Progenitor cell of endocrine pancreas (in vitro differentiated cells): ENCODE measurements at places on chromosomes 13 and 19.
A peak's percentile ranks its signal among the peaks of the same experiment; 100 is the strongest.

DNA sequence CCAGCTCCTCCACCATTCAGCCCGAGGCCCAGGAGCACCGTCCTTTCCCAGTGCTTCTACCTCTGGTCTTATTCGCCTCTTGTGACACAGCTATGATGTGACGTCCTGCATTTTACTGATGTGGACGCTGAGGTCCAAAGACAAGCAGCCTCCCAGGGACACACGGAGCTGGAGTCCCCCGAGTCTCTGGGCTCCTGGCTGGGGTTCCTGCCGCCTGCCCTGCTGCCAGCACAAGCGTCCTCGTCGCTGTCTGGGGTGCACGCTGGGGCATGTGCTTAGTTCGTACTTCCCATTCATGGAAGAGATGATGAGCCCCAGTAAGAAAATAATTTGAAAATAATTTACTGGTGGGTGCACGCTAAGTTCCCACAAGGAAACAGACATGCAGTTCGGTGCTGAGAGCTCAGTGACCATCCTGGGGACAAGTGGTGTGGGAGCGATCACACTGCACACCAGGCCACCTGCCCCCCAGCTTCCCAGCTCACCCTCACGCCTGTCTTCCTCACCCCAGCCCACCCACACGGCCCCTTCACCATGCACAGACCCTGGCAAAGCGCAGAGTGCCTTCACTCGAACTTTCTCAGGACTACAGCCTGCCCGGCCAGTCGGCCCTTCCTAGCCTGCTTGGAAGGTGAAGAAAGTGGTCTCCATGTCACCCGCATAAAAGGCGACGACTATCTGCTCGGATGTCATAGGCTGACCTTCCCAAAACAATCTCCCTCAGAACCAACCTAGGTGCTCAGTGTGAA is 14.2 kb upstream of the CFAP97D2 start:
- no peak for DNase-seq

- no peak for DNase-seq
These were observed 389.3 kb upstream of the PCDH9 start for GRCh38 chr13:67619351-67619994.

DNA sequence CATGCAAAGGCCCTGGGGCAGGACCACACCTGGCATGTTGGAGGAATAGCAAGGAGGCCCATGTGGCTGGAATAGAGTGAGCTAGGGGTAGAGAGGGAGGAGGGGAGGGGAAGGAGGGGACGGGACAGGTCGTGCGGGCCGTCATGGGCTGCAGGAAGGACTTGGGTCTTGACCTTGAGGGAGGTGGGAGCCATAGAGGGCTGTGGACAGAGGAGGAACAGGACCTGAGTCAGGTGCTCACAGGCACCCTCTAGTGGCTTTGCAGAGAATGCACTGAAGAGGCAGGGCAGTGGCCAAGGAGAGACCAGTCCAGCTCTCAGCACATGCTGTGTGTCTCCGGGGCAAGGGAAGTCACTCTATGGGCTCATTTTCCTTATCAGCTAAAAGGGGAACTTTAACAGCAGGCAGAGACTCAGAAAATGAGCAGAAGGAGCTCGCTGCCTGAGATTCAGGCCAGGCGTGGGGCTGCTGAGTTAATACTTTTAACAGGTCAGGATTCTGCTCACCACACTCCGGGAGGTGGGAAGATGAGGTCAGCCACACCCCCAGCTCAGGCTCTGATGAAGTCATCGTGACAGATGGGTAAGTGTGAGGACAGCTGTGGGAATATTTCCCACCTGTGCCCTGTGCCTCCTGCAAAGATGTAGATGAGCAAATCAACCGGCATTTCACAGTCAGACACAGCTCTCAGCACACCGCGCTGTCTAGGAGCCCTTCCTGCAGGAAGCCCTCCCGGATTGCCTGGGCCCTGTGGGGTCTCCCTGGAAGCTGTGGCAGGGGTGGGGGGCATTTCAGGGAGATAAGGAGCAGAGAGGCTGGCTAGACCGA is 6.0 kb upstream of the TNFAIP8L1 start:
- peak; percentile 47 for DNase-seq

DNA sequence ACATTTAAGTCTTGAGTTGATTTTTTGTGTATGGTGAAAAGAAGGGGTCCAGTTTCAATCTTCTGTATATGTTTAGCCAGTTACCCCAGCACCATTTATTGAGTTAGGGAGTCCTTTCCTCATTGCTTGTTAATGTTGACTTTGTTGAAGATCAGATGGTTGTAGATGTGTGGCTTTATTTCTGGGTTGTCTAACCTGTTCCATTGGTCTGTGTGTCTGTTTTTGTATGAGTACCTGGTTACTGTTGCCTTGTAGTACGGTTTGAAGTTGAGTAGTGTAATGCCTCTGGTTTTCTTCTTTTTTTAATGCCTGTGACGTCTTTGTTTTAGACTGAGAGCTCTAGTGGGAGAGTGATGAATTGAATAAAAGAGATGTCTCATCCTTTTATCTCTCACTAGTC is 83.2 kb downstream of the NBEA start:
- DNase-seq, result no peak

DNA sequence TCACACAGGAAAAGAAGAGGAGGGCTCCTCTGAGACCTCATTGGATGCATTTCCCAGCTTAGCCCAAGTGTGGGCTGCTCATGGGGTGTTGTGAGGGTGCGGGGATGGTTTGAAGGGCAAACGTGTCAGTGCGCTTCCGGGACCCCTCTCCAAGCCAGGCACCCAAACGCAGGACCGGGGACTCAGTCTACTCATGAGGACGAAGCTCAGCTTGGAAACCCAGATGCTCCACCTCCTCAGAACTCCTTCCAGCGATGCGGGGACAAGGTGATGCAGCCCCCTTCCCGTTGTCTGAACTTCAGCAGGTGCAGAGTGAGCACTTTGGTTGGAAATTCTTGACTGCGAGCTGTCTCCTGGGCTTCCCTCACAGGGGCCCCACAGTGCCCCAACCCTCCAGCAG is 33.1 kb upstream of the MTIF3 start:
- no peak for DNase-seq

- no peak for DNase-seq
These were observed 733.9 kb upstream of the SLITRK5 start for GRCh38 chr13:86937316-86937715.

GRCh38 chr19:49558591-49558990 is 21.8 kb downstream of the NOSIP start:
- DNase-seq, result no peak

DNA sequence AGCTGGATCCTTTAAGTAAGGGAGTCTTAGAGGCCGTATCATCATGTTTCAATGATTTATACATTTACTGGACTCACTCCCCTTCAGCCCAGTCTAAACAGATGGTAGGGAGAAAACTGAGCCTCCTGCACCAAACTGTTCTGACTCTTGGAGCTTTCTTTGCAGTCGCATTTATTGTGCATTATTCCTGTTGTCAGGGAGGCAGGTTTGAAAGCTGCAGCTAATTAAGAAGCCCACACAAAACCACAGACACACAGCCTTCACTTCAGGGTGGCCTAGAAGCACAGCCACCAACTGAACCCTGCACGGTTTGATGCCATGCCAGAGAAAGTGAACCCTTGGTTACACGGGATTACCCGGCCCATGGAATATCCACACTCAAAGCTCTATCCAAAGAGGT is 911.0 kb downstream of the UQCRFS1 start:
- no peak for DNase-seq

DNA sequence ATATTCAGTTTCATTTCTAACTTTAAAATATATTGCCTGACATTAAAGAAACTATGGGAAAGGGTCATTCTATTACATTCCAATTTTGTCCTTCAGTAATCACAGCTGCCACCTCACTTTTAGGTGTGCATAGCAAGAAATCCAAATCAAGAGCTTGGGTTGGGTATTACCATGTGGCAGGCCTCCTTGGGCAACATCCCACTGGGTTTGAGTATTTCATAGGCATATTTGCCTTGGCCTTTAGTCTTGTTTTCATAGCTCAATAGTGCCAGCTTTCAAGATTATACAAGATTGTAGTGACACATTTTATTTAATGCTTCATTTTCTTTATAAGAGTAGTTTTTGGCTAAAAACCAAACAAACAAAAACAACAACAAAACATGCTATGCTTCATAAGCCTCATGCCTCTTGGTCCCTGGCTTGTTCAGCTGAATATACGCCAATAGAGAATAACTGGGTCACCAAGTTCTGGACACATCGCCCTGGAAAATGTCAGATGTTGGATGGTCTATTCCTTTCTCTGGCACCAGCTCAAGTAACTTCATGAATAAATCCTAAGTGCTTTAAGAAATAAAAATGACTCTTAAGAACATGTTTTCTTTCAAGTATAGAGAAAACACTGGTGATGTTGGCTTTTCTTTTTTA is 167.4 kb upstream of the STARD13 start:
- DNase-seq, result no peak

DNA sequence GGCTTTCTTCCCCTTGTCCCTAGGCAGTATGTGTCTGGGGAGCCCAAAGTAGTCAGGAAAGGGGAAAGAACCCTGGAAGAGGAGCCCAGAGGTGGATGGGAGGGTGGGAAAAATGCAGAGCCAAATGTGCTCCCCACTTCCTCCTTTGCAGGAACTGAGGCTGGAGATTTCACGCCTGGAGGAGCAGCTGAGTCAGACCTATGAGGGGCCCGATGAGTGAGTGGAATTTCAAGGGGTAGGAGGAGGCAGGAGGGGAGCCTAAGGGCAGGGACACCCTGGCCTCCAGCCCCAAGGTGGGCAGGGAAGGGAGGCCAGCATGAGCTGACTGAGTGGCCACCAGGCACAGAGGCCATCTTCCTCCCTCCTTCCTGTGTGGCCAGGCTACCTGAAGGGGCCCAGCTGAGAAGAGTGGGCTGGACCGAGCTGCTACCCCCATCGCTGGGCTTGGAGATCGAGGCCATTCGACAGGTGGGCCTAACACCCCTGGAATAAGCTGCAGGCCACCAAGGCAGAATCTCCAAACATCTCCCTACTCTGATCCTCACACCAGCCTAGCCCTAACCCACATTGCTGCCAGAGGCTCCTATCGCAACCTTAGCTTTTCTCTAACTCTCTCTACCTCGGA is 14.3 kb downstream of the PTH2 start:
- no peak for DNase-seq

DNA sequence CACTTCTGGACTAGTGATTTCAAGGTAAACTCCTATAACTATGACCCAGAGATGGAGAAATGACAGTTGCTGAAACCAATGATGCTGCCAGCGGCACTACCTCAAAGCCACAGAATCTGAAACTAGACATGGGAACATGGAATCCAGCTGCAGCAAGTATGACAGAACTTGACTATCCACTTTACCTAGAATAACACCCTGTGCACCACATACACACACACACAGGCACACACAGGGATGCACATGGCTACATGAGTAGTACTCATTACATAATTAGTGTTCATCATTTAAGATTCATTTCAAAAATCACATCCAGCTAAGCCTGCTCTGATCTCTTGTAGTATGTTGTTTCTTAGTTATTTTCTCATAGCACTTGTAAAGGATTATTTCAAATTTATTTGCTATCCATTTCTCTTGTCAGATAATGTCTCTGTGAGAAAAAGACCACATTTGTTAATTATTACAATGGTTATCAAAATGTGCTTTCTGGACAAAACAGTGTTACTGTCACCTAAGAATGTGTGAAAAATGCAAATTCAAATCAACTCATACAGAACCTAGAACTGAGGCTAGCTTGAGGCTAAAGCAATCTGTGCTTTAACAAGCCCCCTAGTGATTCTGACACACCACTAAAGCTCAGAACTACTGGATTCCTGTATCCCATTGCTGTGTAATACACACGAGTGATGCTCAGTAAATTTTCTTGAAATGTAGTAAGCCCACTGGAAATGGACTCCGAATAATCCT is 59.4 kb downstream of the WTIP start:
- no peak for DNase-seq

DNA sequence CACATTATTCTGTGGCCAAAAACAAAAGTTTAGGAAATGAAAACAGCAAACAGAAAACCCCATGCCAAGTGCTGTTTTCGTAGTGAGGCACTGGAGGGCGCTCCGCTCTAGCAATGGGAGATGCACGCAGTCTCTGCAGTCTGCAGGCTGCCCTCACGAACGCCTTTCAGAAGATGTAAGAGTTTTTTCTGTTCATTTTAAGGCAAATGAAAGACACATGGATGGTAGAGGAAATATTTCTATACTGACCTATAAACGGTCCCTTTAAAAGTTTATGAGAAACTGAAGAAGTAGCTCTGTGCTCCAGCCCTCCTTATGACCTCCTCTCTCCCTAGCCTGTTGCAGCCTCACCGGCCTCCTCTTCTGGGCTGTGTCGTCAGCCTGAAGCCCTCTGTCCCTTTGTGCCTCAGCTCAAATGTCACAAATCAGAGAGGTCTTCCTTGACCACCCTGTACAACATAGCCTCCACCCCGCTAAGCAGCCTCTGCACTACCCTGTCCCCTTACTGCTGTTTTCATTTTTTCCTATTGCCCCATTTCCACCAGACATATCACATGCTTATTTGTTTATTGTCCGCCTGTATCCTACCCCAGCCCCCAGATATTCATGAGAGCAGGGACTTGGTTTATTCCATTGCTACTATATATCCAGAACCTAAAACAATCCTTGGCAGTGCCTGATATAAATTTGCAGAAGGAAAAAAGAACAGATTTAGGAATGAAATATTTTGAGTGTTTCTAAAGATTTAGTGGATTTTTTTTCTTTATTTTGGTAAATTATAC is 116.4 kb downstream of the TM9SF2 start:
- peak; percentile 14 for DNase-seq

DNA sequence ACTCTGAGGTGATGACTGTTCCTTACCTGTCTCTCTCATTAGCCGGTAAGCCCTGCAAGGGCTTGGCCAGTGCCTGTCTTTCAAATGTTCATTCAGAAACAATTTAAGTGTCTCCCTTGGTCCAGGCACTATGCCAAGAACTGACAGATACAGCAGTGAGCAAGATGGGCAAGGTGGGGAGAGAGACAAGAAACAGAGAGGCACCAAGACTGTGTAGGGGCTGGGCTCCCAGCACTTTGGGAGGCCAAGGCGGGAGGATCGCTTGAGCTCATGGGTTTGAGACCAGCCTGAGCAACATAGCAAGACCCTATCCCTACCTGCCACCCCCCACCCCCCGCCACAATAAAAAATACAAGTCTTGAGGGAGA is 1.3 kb upstream of the CCNE1 start:
- DNase-seq, result no peak

DNA sequence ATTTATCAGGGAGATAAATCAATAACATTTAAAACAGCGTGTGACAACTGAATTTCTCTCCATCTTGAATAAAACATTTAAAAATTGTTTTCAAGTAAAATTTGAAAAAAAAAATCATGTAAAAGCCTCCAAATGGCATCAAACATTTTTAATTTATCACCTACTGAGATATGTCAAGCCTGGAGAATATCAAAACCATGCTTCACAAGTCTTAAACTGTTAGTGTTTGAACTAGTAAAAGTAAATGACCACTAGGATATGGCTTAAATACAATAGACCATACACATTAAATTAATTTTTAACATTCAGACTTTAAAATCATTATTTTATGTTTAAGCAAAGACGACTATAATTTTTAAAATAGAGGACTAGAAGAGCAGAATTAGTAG is 281.9 kb downstream of the DCLK1 start:
- DNase-seq, result no peak

GRCh38 chr19:1243768-1244692 is 2.5 kb downstream of the ATP5F1D start:
- peak; percentile 80 for DNase-seq
